Activated CD8-positive, alpha-beta T cell treated with anti-CD3 and anti-CD28 coated beads for 36 hours (primary cell): ENCODE measurements at places on chromosomes 12 and 14. TPM values are rescaled to one million over a fixed set of nuclear protein-coding genes. Genes with fewer than 3 reads are reported as not detected.

DNA sequence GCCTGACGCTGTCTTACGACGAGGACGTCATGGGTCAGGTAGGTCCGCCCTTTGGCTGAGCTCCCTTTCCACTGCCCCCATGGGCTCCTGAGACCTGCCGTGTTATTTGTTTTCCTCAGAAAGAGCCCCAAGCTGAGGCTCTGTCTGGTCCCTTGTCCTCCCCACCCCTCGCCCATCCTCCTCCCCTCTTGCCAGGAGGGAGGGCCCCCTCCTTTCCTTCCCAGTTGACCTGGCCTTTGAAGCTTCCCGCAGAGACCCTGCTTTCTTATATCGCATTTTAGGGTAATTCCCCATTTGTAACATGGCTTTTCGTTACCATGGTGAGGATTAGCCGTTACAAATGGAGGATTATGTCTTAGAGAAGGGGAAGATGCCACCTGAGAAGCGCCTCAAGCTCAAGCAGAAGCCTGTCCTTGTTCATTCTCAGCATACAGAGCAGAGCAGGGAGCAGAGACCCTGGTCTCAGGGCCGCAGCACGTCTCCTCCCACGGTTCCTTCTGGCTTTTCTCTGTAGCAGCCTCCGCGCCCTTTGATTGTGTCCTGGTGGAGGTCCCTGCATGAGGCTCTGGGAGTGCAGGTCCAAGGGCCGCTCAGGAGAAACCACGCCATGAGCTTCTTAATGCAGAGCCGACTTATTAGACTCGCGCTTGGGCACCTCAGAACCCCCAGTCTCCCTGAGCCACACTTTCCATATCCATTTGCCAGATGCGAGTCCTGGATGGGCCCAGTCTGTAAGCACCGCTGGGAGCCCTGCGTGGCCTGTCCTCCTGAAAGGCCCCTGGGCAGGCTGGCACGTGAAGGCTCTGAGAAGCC is 47.2 kb downstream of the UBE3B start:
- no peak overlapping the region for H3K27ac ChIP-seq
- H3K36me3 ChIP-seq, result peaks cover 4% of the 10 kb centered on the region

- peaks cover 16% of the 10 kb centered on the region for H3K4me1 ChIP-seq
- H3K27me3 ChIP-seq, result peaks cover 5% of the 10 kb centered on the region
- no peak overlapping the region for H3K4me3 ChIP-seq
- peak; percentile 52 for DNase-seq
- H3K27ac ChIP-seq, result no peak overlapping the region
These were observed 192.4 kb upstream of the SLC16A7 start for GRCh38 chr12:59403259-59403932.

DNA sequence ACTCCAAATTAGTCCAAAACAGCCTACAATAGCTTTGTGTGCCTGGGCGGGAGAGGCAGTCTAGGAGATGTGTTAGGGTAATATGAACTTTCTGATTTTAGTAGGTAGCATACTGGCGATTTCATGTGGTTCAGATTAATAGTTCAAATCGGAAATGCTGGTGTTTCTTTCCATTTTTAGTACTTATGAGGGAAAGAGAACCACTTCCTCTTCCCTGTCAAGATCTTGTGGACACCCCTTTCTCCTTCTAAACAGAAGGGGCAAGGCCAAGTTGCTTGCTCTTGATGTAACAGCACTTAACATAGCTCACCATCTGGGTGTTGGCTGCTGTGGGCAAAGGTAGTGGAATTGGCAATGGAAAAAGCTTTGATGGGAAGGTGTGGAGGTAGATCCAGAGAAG is 32.2 kb upstream of the IGF1 start:
- H3K4me1 ChIP-seq, result no peaks in the 10 kb centered on the region
- H3K27me3 ChIP-seq, result peaks cover 5% of the 10 kb centered on the region
- DNase-seq, result no peak
- no peak overlapping the region for H3K4me3 ChIP-seq

- H3K27ac ChIP-seq, result no peak overlapping the region
- no peak overlapping the region for H3K4me3 ChIP-seq
- no peak for DNase-seq
- H3K4me1 ChIP-seq, result no peaks in the 10 kb centered on the region
These were observed 595.5 kb downstream of the GALC start for GRCh38 chr14:87397499-87397898.

GRCh38 chr12:83559650-83560049 is 872.9 kb downstream of the TMTC2 start:
- no peaks in the 10 kb centered on the region for H3K27me3 ChIP-seq
- H3K4me1 ChIP-seq, result no peaks in the 10 kb centered on the region
- no peak overlapping the region for H3K4me3 ChIP-seq

- no peaks in the 10 kb centered on the region for H3K27me3 ChIP-seq
- DNase-seq, result peak; percentile 86
- peak overlapping the region; percentile 100 for H3K27ac ChIP-seq
- peaks cover 49% of the 10 kb centered on the region for H3K36me3 ChIP-seq
- peak overlapping the region; percentile 100 for H3K4me3 ChIP-seq
These were observed 643 bp downstream of the ZFC3H1 start for GRCh38 chr12:71662849-71663560.

DNA sequence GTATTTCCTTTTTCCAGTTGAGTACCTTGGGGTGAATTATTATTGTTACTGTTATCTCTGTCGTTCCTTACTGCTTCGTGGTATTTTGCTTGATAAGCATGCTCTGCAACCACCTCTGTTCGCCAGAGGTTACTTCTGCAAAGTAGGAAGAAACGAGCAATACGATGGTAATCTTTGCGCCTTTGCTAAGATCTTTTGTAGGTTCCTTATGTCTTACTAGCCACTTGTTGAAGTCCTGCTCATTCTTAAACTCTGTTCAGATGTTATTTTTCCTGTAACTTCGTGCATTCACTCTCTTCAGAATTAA is 729 bp upstream of the M6PR start:
- peak overlapping the region; percentile 90 for H3K27ac ChIP-seq
- peaks cover 57% of the 10 kb centered on the region for H3K36me3 ChIP-seq
- peaks cover 58% of the 10 kb centered on the region for H3K4me1 ChIP-seq
- no peaks in the 10 kb centered on the region for H3K27me3 ChIP-seq
- no peak for DNase-seq

DNA sequence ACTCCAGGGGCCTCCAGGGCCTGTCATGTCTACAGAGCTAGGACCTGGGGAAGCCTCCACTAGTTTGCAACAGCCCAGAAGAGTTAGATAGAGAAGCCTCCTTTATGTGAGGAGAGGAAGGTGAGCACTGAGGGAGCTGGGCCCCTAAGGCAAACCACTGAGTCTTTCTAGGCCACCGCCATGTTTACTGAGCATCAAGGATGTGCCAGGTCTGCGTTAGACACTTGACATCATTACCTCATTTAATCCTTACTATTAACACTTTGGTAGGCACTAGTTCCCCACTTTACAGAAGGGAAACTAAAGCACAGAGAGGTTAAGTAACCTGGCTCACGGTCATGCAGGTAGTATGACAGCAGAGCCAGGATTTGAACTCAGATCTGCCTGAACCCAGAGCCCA is 12.9 kb downstream of the CTDSP2 start:
- peaks cover 73% of the 10 kb centered on the region for H3K4me1 ChIP-seq
- no peak for DNase-seq
- H3K27me3 ChIP-seq, result no peaks in the 10 kb centered on the region
- H3K36me3 ChIP-seq, result peaks cover 1% of the 10 kb centered on the region
- peak overlapping the region; percentile 44 for H3K27ac ChIP-seq

DNA sequence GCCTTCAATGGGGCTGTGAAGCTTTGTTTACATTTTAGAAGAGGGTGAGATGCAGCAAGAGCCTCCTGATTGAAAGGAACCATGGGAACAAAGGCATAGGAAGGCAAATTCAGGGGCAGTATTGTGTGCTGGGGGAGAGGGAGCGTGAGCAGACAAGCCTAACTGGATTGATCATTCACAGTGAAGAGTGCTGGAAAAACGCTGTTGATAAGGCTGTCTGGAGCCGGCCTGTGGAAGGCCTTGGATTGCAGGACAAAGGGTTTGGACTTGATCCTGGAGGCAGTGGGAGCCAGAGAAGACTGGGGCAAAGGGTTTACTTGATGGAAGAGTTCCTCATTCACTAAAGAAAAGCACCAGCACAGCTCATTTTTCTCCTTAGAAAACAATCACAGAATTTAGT is 160.5 kb downstream of the PAH start:
- H3K4me3 ChIP-seq, result no peak overlapping the region

GRCh38 chr12:122097927-122098756 is 19.6 kb downstream of the MLXIP start:
- no peaks in the 10 kb centered on the region for H3K27me3 ChIP-seq
- no peak overlapping the region for H3K4me3 ChIP-seq
- H3K27ac ChIP-seq, result peak overlapping the region; percentile 63
- peaks cover 10% of the 10 kb centered on the region for H3K36me3 ChIP-seq
- H3K4me1 ChIP-seq, result peaks cover 61% of the 10 kb centered on the region

The GLT8D2 gene
- not detected for total RNA-seq

The PLEKHG3 gene
- 2.7 TPM for total RNA-seq

The LRRC10 gene
- not detected for total RNA-seq

The TSPAN8 gene
- total RNA-seq, result not detected

The VDR gene
- 86.4 TPM for total RNA-seq

The ERP27 gene
- total RNA-seq, result 3.4 TPM
